ENCODE measurements at places on chromosomes 2 and 18.

- DNase-seq = no peak
Observed at GRCh38 chr18:10040287-10041011, 126.6 kb downstream of the VAPA start.

DNA sequence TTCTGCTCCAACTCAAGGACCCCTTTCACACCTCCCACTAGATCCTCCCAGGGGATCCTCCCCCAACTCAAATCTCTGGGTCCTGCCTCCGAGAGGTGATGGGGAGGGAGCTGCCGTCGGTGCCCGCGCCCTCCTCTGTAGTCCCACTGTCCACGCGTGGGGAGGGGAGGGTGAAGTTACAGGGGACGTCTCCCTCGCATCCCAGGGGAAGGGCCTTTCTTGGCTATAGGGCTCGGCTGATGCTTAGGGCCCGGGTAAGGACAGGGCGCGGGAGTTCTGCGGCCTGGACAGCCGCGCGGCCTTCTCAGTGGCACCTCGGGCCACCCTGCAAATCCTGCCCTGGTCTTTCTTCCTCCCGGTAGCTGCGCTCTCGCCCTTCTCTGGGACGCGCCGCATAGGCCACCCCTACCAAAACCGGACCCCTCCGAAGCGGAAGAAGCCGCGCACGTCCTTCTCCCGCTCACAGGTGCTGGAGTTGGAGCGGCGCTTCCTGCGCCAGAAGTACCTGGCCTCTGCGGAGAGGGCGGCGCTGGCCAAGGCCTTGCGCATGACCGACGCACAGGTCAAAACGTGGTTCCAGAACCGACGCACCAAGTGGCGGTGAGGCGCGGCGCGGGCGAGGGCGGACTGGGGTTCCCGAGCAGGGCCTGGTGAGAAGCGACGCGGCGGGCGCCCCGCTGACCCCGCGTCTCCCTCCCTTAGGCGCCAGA lies 1.2 kb downstream of the TLX2 start:
- DNase-seq = no peak

DNA sequence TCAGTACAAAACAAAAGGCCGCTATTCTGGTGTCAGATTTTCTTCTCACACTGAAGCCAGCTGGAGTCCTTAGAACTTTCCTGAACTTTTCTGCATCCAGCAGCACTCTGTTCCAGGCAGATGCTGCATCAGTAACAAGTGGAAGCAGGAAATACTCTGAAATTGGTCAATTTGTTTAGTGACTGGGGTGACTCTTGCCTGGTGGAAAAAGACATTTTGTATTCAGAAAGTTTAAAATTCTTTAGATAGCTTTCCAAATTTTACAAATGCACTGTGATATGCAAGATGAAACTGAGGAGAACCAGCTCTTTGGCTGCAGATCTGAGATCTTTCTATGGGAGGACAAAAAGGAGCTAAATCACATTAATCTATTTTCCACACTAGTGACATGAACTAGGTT lies 385.7 kb downstream of the NRXN1 start:
- no peak for DNase-seq

DNA sequence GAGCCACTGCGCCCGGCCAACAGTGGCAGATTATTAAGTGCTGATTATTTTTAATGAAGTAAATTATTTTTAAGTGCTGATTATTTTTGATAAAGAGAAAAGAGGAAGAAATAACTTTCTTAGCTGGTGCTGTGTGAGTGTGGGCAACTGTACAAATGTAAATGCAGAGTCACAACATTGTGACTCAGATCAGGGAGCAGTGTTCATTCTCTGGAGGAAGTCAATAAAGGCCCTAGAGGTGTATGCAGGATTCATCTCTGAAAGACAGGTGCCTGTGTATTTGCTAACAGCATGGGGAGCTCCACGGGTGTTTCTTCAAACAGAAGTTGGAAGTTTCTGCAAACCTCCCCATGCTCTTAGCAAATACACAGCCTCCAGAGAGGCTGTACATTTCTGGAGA lies 6.2 kb downstream of the KRTCAP3 start:
- DNase-seq = no peak

GRCh38 chr2:154195644-154196195 lies 324.0 kb downstream of the GALNT13 start:
- DNase-seq = no peak

DNA sequence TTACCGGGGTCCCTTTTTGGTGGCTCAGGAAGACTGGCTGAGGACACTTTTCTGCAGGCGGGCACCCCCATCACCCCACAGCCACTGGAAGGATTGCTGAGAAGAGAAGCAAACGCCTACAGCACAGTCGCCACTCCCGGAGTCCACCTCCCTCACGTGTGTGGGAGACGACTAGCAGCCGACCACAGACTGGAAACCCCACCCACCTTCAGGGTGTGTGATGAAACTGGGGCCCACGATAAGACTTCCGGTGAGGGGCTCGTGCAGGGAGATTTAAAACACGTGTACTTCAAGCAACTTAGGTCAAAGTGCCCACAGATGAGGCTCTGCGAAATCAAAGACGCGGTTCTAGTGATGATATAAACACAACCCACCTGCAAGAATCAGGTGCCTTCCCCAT lies 26.3 kb downstream of the MBP start:
- DNase-seq = no peak

GRCh38 chr18:37525262-37525585 lies 40.4 kb downstream of the CELF4 start:
- no peak for DNase-seq

- DNase-seq = no peak
Observed at GRCh38 chr2:33142810-33143209, 196.1 kb downstream of the LTBP1 start.

- DNase-seq = no peak
Observed at GRCh38 chr18:23966909-23967308, 47.6 kb upstream of the TTC39C start.

DNA sequence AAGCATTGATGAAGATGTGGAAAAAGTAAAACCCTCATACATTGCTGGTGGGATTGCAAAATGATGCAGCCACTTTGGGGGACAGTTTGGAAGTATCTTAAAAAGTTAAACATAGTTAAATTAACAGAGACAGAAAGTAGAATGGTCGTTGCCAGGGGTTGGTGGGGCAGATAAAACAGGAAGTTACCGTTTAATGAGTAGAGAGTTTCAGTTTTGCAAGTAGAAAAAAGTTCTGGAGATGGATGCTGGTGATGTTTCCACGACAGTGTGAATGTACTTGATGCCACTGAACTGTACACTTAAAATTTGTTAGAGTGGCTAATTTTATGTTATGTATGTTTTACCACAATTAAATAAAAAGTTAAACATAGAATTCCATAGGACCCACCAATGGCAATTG lies 44.5 kb upstream of the EGR4 start:
- peak; percentile 67 for DNase-seq

GRCh38 chr2:96427917-96428316 lies 77.2 kb downstream of the NEURL3 start:
- DNase-seq = no peak

GRCh38 chr2:143177096-143177786 lies 48.0 kb downstream of the ARHGAP15 start:
- DNase-seq = peak; percentile 79

DNA sequence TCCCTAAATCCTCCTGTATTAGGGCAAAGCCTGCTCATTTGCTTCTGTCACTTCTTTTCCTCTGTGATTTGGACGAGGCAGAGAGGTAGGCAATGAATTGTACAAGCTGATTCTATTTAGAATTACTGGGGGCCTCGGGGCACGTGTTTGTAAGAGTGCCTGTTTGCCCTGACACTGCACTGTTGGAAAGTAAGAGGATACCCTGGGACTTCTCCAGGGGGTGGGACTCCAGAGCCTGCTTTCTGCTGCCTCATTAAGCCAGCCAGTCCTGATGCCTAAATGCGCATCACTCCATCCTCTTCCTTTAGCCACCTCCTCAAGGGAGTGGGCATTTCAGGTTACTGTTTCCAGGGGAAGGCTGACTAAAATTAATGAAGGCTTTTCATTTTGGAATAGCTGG lies 134.3 kb downstream of the TDRD15 start:
- DNase-seq = no peak

DNA sequence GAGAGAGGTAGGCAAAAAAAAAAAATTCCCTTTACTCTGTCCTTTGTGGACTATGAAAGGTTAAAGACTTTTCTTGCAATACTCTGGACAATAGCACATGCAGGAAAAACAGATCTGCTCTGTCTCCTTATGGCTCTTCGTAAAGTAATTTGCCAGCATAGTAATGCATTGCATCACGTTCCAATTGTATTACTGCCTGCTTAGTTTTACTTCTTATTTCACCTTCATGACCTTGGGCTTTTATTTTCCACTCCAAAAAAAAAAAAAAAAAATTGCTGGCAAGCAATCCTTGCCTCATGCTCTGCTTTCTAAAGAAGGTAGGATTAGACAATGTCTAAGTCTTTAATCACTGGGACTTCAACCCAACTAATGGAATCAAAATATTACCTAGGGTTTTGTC lies 1802.7 kb downstream of the SUCLG1 start:
- DNase-seq = no peak

DNA sequence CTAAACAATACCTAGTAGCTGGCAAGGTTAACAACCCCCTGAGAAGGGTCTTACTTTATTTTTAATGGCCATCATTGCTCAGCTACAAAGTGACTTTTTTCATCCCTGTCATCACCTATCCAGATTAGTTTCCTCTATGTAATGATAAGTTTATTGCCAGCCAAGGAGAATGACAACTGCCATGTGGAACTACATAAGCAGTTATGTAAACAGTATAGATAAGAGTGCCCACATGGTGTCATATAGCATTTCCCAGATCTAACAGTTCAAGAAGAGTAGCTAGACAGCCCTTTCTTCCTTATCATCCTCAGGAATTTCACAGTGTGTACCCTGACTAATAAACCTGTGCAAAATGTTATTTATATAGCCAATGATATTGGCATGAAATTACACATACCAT lies 240.2 kb upstream of the PIK3C3 start:
- DNase-seq = no peak
